A549 (cell line): ENCODE measurements at places on chromosomes 12 and 14.
A peak's percentile ranks its signal among the peaks of the same experiment; 100 is the strongest.

GRCh38 chr12:6957151-6957701 is 6.1 kb downstream of the PTPN6 start:
- no peak for DNase-seq

DNA sequence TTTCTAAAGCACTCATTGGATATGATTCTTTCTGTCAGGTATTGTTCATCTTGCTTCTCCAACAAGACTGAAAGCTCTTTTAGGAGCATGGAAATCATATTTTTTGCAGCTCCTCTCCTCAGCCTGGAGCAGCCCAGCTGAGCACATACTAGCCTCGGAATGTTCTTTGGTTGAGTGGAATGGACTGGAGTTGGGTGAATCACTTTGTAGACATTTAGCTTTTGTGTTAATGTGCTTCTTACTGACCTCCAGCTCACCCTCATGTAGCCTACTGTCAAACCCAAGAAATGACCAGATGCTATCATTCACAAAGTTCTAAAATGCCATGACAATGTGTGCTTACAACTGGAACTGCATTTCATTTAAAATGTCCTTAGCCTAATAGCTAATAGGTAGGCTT is 161.1 kb downstream of the NUAK1 start:
- DNase-seq = no peak

- DNase-seq = peak; percentile 49
Measured at GRCh38 chr12:71840231-71840847, 780 bp downstream of the TBC1D15 start.

GRCh38 chr12:69575346-69575745 is 9.9 kb upstream of the CCT2 start:
- DNase-seq = no peak

- DNase-seq = peak; percentile 21
Measured at GRCh38 chr12:52543985-52544883, 8.7 kb downstream of the KRT71 start.

- no peak for DNase-seq
Measured at GRCh38 chr14:89207925-89208328, 209.1 kb downstream of the FOXN3 start.

DNA sequence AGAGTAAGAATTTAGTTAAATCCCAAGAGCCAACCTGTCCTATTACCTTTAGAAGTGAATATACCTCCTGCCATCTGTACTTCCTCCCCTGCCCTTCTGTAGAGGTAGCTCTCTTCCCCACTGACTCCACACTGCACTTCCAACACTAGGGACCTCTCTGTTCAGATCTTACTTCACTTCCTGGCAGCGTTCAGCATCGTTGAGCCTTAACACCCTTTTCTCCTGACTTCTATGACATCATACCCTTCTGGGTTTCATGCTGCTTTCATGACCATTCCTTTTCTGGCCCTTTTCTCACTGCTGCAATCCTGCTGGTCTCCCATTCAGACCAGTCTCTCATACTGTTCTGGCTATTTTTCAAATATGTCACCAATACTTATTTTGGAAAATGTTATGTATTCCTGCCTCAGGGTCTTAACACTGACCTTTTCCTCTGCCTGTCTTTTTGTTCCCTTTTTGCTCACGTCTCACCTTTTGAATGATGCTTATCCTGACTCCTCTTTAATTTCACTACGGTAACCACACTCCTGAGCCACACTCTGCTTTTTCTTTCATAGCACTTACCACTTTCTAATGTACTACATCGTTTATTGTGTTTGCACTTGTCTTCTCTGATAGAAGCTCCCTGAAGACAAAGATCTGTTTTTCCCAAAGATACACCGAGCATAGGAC is 67.6 kb downstream of the PLEKHA5 start:
- no peak for DNase-seq
